Fibroblast of lung (primary cell): ENCODE measurements at places on chromosomes 5 and 9. TPM values are rescaled to one million over a fixed set of nuclear protein-coding genes. Genes with fewer than 3 reads are reported as not detected.

ISL1 gene
- not detected in 2 replicates for total RNA-seq

IQGAP2 gene
- total RNA-seq: 7.9 and 8.5 TPM in 2 replicates

DNA sequence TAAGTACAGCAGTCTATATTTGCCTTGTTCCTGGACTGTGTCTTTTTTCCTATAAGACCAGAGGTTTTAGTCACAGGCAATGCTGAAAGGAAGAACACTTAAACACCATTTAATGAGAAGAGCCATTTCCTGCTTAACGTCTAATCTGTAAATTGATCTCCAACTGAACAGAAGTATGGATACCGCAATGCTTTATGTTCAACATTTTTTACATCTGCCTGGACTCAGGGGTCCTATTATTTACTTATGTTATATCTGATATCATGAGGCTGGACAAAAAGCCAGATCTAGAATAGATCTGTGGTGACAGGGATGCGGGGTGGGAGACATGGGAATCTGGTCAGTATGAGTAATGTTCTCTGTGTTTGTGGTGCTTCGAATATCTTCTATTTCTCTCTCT, 334.6 kb upstream of the MPDZ start:
- no peak for DNase-seq
- no peaks in the 10 kb centered on the region for H3K27me3 ChIP-seq
- H3K27ac ChIP-seq: no peak overlapping the region
- no peak overlapping the region for H3K4me3 ChIP-seq

GRCh38 chr5:427415-428087, 15.4 kb upstream of the EXOC3 start:
- H3K27me3 ChIP-seq: no peaks in the 10 kb centered on the region
- H3K36me3 ChIP-seq: peaks cover 23% of the 10 kb centered on the region
- no peak for DNase-seq

DNA sequence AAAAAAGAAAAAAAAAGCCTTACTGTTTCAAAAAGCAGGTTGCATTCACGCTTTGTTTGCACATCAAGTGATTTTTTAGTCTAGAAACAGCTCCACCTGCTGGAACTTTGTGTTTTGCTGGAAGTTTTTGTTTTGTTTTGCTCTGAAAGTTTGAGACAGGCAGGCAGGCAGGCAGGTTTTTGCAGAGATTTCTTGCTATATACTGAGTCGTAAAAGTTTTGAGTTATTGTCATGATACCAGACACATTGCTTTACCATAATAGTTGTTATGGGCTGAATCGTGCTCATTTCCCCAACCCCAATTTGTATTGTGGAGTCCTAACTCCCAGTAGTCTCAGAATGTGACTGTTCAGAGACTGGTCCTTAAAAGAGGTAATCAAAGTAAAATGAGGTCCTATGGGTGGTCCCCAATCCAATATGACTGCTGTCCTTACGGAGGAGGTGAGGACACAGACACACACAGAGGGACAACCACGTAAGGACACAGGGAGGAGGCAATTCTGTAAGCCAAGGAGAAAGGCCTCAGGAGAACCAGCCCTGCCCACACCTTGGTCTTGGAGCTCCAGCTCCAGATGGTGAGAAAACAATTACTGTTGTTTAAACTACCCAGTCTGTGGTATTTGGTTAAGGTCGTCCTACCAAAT, 20.9 kb downstream of the OR2Y1 start:
- no peaks in the 10 kb centered on the region for H3K36me3 ChIP-seq
- no peaks in the 10 kb centered on the region for H3K27me3 ChIP-seq
- H3K27ac ChIP-seq: no peak overlapping the region
- no peaks in the 10 kb centered on the region for H3K4me1 ChIP-seq
